ENCODE measurements at places on chromosomes 2 and 18.

DNA sequence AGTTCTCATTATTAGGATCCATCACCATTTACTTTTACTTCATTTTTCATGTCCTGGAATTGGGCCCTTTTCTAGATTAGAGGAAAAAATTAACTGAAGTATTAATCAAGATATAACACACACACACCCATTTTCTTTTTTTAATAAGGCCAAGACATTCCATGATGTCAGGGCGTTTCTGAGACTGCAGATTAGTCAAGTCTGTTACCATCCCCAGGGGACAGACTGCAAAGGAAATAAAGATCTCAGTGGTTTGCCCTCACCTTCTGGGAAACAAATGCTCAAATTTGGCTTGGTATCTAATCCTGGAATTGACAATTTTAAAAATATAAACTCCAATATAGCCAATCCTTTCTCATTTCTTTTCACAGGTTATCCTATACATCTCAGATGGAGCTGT, 27.4 kb downstream of the RMP24 start:
- DNase-seq, result no peak

GRCh38 chr2:8203364-8203763, 478.5 kb upstream of the ID2 start:
- no peak for DNase-seq

- peak; percentile 7 for DNase-seq
Observed at GRCh38 chr2:165864296-165864695, 70.2 kb upstream of the GALNT3 start.

DNA sequence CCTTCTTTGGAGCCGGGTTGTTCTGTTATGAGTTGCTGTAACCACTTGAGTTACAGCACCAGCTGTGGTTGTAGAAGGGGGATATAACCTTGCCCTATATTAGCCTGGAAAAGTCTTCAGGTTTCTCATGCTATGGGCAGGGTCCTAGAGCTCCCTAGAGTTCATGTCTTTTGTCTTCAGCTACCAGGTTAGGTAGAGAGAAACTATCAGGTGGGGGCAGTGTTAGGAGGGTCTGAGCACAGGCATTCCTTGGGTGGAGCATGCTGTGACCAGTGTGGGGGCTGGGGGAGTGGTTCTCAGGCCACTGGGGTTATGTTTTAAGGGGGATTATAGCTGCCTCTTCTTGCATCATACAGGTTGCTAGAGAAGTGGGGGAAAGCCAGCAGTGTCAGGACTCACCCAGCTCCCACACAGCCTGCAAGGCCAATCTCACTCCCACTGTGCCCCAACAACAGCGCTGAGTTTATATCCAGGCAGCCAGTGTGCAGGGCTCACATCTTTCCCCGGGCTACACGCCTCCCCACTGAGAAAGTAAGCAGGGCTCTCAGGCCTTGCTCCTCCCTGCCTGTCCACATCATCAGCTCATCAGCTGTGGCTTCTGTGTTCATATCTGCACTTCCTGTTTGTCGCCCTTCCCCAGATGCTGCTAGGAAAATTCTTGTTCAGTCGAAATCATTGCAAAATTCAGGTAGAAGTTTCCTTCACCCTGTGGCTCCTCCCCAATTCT, 133.8 kb upstream of the NRXN1 start:
- DNase-seq, result peak; percentile 49

GRCh38 chr2:146481629-146482028, 1363.2 kb upstream of the ACVR2A start:
- DNase-seq, result no peak

DNA sequence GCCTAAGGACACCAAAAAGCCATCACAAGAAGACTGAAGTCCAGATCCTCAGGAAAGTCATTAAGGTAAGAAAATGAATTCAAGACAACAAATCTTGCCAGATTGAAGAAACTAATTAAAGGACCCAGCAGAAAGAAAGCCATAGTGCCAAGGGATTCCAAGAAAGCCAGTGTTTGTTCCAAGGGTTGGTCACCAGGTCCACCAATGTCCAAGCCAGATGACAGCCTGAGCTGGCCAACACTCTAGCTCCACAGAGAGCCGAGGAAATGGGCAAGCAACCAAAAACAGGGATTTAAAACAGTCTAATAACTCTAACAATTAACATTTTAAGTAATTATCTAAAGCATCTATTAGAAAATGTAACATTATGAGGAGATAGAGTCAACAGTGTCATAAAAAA, 49.2 kb downstream of the DNER start:
- no peak for DNase-seq

DNA sequence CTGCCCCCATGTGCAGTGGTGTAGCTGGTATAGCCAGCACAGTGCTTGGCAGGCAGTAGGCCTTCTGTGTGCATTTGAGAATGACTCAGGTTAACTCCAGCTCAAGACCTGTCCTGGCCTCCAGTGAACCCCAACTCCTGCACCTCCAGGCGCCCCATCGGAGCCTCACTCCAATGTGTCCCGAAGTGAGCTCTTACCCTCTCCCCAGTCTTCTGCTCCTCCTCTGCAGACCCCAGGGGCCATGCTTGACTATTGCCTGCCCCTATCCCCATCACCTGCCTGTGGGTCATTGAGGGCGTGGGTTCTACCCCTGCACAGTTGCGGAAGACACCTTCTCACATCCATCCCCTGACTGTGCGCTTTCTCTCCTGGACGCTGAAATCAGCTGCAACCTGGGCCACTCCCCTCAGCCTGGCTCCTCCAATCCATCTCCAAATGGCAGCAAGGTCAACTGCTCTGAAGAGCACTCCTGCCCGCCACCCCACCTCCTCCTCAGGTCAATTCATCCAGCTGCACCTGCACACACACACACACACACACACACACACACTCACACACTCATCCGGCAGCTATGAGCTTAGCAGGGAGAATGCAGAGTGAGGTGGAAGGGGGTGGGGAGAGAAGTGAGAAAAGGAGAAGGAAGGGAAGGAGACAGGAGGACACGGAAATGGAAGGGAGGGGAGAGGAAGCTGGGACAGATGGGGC, 130.3 kb upstream of the GLI2 start:
- DNase-seq, result no peak

GRCh38 chr2:174341995-174342685, 7.4 kb downstream of the SP9 start:
- no peak for DNase-seq

DNA sequence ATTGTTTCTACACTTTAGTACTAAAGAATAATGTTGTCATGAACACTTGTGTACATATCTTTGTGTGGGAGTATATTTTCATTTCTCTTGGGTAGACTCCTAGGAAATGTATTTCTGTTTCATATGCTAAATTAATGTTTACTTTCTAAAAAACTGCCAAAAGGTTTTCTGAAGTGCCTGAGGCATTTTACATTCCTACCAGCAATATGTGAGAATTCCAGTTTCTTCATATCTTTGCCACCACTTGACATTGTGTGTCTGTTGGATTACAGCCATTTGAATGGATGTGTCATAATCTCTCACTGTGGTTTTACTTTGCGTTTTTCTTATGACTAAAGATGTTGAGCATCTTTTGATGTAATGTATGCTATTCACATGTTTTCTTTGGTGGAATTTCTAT, 428.2 kb upstream of the KCNH7 start:
- DNase-seq, result no peak

GRCh38 chr18:34023471-34023870, 201.2 kb downstream of the NOL4 start:
- DNase-seq, result no peak

DNA sequence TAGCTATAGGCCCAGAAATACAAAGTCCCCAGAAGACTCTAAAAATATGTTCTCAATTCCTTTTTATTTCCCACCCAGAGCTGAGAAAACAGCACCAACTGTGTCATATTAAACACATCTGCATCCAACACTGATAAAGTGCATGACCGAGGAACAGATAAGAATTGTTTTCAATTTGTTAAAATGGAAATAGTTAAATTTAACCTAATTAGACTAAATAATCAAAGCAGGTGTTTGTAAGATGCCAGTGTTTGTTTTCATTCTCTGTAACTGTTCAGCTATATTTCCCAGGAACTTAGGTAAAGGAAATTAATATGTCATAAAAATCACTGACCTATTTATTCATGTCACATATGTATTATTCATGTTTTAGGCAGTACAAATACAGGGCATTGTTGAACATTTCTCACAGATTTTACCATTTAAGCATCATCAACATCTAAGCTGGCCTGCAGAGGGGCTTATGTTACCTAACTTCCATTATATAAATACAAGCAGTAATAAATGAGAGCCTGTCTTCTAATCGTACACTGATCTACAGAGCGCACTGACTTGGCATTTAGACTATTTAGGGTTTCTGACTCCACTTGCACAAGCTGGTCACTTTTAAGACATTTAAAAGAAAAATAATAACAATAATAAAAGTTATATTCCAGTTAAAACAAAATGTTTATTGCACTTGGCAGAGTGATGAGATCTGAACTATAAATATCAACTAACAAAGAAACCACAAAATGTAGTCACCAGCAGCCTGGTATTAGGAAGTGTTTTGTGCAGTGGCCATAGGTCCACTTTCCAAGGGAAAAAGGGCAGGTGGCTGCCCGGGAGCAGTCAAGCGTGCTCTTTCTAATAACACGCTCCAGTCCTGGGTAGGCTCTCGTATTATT, 86.6 kb upstream of the ZFP36L2 start:
- no peak for DNase-seq

GRCh38 chr2:175887776-175888175, 114.3 kb downstream of the LNPK start:
- DNase-seq, result peak; percentile 54

DNA sequence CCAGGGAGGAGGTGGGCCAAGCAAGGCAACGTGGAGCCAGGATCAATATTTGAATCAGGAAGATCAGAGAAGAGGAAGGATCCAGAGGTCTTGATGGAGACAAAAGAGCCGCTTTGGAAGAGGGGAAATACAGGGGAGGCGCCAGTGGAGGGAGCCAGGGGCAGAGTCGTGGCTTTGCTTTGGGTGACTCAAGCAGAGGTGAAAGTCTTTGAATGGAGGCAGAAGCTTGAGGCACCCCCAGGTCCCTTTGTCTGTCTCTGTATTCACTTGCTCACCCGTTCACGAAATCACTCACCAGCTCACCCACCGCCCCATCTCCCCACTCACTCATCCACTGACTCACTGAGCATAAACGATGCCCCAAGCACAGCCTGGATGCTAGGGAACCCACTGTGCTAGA, 134.1 kb downstream of the ACOXL start:
- DNase-seq, result no peak

DNA sequence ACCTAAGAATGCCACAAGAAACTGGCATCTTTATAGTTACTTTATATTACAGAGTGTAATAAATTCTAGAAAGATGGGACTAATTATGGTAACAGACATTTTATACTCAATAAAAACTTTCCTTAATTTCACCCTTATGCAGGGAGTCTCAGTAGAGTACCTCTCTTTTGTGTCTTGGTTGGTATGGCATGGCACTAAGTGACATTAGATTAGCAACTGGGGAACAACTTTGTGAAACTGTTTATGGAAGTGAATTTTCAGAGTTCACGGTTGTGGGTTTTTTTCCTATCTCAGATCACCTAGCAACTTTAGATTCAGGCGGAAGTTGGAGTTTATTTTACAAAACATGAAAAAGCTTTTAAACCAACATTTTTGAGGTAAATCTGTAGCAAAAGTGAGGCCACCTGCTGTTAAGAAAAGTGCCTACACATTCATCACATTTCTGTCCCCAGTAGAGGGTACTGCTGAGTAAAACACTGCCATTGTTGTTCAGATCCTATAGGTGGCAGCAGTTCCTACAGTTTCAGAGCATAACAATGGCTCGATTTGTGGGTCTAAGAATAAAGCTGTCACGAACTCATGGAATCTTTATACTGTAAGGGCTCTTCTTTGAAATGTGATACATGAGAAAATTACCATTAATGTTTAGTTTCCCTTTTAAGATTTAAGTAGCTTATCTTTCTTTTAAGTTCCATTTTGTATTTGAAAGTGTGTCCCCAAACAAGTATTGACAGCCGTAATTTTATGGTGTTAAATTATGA, 117.6 kb downstream of the CAMKMT start:
- peak; percentile 84 for DNase-seq

GRCh38 chr2:104658144-104658835, 195.6 kb upstream of the POU3F3 start:
- DNase-seq, result no peak

GRCh38 chr2:201484805-201485204, 33.3 kb downstream of the STRADB start:
- no peak for DNase-seq

DNA sequence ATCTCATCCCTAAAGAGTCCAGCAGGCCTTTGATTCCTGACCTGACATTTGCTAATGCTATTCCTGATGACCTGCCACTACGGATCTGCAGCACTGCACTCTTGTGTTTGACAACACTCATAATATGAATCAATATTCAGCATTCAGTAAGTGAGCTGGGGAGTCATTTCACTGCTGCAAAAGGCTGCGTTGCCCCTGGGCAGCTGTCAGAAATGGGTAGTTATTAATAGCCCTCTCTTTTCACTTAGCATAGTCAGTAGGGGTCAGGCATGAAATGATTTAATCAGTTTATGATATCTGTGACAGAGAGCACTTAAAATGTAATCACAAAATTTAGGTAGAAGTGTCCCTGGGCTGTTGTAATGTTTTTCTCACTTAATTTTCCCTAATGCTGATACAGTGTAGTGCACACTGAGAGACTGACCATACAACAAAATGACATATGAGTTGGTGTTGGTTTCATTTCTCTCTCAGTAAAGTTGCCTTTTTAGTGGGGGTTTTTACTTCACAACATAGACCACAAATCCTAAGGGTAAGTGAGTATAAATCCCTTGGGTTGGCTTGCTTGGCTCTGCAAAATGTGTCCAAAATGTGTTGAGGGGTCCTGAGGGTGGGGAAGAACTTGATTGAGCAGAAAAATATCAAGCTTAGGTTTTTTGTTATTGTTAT, 184.8 kb downstream of the CAMKMT start:
- DNase-seq, result no peak

GRCh38 chr2:197131558-197131855, 179.1 kb downstream of the ANKRD44 start:
- DNase-seq, result no peak

- DNase-seq, result no peak
Observed at GRCh38 chr18:8357320-8357719, 251.9 kb upstream of the RAB12 start.

GRCh38 chr2:128986867-128987268, 668.2 kb upstream of the HS6ST1 start:
- DNase-seq, result no peak

DNA sequence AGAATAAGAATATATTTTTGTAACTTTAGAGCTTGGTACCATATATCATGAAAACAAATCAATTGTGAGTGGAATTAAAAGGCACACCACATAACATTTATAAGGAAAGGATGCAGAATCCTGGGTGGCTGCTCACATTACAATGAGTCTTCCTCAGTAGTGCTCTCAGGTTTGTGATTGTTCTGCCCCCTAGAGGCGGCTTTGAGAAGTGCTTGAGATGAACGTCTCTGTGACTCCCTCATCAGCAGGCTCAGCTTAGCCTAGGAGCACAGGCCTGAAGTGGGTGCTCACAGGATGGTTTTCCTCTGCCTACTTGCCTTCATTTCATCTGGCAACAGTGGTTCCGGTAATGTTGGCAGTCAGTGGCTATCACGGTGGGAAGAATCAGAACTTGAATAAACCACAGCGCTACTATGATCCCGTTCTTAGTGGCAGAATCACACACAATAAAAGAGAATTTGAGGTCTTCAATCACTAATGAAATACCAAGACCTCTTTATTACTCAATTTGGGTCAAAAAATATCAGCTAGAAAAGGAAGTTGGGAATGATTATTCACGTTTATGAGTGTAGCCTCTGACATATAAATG, 38.1 kb upstream of the B4GALT6 start:
- peak; percentile 72 for DNase-seq

Data from COR-L47 (cell line).